ENCODE measurements at places on chromosomes 7 and 10. TPM values are rescaled to one million over a fixed set of nuclear protein-coding genes. Genes with fewer than 3 reads are reported as not detected.

The TNRC18 gene
- 39.4 TPM for total RNA-seq

The SCIN gene
- 0.70 TPM for total RNA-seq

The OPN4 gene
- not detected for total RNA-seq

The AASS gene
- total RNA-seq = not detected

The NUTM2E gene
- 0.39 TPM for total RNA-seq

The CPA4 gene
- total RNA-seq = 12.3 TPM

The PLXNA4 gene
- 1.5 TPM for total RNA-seq

The MTG1 gene
- 50.6 TPM for total RNA-seq

The C10orf62 gene
- total RNA-seq = not detected
